ENCODE measurements at places on chromosomes 7 and 10.

DNA sequence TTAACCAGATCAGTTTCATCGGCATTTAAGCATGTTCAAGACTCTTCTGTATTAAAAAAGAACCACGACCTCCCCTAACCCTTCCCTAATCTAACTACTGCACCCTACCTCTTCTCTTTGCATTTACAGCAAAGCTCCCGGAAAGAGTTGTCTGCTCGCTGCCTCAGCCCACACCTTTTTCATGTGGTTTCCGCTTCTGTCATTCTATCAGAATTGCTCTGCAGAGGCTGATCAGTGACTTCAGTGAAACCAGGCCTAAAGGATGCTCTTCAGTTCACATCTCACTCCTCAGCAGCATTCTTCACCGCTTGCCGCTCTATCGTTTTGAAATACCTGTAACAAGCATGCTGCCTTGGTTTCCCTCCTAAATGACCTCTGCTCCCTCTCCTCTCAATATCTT is 160.9 kb downstream of the SDK1 start:
- no peak for DNase-seq

DNA sequence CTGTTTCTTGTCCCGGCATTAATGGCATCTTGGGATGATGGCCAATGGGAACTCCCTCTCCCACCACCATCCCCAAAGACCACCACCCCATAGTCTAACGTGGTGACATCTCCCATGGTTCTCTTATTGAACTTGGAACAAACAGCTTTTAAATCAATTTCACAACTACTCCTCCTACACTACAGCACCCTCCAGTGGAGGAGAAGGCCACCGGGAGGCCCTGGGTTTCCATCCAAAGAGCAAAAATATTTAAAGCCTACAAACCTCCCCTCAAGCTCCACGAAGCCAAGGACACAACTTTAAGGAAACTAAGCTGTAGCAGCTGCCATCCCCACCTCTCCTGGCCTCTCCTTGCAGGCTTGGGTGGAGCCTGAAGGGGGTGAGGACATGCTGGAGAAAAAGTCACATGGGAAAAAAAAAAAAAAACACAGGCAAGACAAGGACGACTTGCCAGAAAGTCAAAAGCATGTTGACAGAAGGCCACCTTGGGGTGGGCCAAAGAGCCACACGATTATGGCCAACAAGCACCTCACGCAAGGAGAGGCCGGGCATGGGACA is 94.0 kb upstream of the LANCL2 start:
- DNase-seq: no peak

GRCh38 chr10:96951954-96952353 is 119.9 kb downstream of the LCOR start:
- DNase-seq: no peak

- DNase-seq: no peak
These were observed 49.7 kb downstream of the ADCY1 start for GRCh38 chr7:45623740-45624391.

DNA sequence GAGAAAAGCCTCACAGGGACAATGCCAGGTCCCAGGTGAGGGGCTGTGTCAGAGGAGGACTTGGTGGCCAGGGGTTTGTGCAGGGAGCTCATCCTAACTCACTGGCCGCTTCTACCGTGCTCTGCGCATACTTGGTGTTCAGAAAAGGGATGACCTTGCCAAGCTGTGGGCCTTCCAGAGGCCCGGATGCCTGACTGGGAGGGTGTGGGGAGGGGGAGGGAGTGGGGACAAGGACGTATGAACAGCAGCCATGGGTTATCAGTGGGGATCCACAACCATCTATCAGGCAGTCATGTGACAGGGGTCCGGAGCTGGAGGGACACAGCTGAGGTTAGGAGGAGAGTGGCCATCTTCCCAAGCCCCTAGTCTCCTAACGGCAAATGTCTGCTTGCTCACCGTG is 6.2 kb downstream of the SFXN4 start:
- no peak for DNase-seq

- no peak for DNase-seq
These were observed 28.9 kb downstream of the PON1 start for GRCh38 chr7:95295397-95295796.

DNA sequence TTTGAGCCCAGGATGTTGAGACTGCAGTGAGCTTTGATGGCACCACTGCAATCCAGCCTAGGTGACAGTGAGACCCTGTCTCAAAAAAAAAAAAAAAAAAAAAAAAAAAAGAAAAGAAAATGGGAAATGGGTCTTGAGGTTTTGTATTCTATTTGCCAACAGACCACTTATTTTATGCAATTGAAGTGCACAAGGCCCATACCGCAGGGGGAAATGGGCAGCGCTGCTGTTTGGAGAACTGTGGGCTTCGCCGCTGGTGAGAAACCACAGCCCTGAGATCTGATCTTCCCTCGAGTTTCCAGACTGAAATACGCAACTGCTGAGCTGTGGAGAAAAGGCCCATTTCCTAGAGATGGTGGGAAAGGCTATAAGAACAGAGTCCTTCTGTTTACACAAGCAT is 512.0 kb downstream of the TCERG1L start:
- no peak for DNase-seq

GRCh38 chr10:44383749-44384600 is 922 bp downstream of the CXCL12 start:
- no peak for DNase-seq

- no peak for DNase-seq
These were observed 112.8 kb downstream of the SEMA3D start for GRCh38 chr7:85074016-85074415.

GRCh38 chr10:108975459-108976058 is 947.8 kb downstream of the XPNPEP1 start:
- DNase-seq: no peak

- no peak for DNase-seq
These were observed 43.5 kb downstream of the PRTFDC1 start for GRCh38 chr10:24908793-24909423.

GRCh38 chr7:91050677-91051076 is 213.6 kb upstream of the FZD1 start:
- no peak for DNase-seq

DNA sequence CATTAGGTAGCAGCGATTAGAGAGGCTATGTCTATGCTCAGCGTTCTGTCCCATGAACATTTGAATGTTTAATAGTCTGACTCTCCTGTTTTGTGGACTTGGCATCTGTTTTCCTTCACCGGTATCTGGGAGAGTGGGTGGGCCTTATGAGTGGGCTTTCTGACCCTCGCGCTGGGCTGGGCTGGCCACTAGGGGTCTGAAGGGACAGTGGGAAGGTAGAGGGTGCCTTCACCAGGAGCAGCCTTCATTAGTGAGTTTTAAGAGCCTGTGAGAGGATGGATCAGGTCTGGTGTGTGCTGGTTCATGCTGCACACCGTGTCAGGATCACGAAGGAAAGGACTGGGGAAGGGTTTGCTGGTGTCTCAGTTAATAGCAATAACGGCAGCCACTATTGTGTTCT is 33.4 kb downstream of the DCLRE1A start:
- DNase-seq: no peak

DNA sequence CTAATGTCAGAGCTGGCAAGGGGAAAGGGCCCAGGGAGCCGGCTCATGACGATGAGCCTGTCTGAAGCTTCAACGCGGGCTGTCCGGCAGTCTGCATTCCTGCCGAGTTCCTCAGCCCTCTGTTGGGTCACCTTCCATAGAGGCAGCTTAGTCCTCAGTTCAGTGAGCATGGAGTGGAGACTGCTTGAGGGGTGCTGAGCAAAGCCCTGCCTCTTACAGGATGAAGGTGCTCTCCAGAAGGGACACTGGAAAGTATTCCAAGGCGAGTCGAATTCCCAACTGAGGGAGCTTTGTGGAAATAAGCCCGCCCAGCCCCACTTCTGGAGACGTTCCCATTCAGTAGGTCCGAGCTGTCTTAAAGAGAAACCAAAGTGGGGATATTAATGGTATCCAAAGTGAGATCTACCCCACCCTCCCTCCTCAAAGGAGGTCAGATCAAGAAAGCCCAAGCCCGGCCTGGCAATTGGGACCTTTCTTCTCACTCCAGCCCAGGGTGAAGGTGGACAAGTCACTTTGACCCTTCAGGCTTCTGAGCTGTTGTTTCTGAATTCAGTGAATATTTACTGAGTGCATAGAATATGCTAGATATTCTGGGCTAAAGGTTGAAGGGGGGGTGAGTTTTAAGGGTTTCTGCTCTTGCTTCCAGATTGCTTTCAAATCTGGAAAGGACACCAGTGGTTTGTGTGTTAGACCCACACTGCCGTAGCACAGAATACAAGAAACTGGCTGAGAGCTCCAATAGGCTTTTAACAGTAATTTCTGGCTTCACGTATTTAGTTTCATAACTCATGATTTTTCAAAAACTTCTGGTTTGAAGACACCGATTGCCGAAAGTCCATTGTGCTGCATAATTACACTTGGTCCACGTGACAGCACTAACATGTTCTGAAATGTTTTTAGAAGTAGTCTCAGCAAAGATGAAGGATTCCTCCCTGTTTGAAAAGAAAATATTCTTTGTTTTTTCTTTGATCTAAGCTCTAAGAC is 3.5 kb downstream of the EGFR start:
- DNase-seq: no peak

GRCh38 chr10:11604865-11605650 is 6.4 kb downstream of the USP6NL start:
- DNase-seq: no peak

- no peak for DNase-seq
These were observed 689.4 kb downstream of the PARD3 start for GRCh38 chr10:34125702-34126101.

DNA sequence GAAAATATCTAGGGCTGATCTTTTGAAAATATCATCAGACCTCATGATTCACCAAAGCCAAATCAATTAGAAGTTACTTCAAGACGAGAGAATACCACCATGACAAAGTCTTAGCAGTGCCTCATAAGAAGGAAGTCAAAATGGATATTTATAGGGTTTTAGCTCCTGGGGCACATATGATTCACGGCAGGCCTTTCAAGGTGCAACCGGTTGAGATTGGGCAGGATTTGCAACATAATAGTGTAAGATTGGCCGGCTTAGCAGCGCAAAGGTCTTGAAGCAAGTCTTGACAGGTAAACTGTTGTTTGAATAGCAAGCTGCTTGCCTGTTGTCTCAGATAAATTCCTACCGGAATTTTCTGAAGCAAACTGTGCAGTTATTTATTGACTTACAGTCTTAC is 17.5 kb downstream of the ADRB1 start:
- no peak for DNase-seq

DNA sequence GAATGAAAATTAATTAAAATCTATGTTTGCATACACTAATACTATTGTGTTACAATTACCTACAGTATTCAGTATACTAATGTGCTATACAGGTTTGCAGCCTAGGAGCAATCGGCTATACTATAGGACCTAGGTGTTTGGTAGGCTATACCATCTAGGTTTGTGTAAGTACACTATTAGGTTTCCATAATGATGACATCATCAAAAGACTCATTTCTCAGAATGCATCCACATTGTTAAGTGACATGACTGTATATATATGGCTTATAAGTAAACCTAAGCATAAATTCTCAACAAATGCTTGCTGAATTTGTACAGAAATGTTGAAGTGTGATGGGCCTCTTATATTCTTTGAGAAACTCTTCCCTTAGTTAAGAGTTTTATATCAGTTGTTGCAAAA is 206.5 kb upstream of the ZWINT start:
- DNase-seq: no peak

DNA sequence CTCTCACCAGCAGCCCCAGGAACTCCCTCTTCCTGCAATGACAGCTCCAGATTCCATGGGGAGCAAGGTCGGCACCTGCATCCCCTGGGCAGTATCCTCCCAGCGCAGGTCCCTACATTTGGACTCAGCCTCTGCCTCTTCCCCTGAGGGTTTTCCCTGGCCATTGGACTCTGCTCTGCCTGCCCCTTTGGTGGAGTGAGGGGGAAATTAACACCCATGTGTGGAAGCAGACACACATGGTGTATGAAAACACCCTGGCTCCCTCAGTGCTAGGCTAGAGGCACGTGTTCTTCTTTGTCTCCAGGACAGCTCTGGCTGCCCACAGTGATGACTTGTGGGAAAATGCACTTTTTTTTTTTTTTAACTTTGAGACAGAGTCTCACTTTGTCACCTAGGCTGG is 8.4 kb downstream of the PRF1 start:
- DNase-seq: no peak

- DNase-seq: no peak
These were observed 12.5 kb downstream of the PDLIM1 start for GRCh38 chr10:95278061-95278988.

DNA sequence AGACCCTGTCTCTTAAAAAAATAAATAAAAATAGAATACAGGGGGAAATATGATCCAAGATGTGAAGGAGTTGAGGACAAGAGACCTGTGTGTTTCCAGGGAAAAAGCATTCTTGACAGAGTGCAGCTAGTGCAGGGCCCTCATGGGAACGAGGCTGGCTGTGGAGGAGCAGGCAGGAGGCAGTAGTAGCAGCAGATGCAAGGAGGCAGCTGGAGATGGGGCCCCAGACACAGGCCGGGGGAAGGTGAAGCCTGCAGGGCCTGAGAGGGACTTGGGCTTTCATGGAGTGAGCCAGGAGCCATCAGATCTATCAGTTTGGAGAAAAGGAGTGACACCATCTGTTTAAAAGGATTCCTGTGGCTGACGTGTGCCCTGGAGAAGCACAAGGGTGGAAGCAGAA is 71.4 kb upstream of the ZNF438 start:
- no peak for DNase-seq

DNA sequence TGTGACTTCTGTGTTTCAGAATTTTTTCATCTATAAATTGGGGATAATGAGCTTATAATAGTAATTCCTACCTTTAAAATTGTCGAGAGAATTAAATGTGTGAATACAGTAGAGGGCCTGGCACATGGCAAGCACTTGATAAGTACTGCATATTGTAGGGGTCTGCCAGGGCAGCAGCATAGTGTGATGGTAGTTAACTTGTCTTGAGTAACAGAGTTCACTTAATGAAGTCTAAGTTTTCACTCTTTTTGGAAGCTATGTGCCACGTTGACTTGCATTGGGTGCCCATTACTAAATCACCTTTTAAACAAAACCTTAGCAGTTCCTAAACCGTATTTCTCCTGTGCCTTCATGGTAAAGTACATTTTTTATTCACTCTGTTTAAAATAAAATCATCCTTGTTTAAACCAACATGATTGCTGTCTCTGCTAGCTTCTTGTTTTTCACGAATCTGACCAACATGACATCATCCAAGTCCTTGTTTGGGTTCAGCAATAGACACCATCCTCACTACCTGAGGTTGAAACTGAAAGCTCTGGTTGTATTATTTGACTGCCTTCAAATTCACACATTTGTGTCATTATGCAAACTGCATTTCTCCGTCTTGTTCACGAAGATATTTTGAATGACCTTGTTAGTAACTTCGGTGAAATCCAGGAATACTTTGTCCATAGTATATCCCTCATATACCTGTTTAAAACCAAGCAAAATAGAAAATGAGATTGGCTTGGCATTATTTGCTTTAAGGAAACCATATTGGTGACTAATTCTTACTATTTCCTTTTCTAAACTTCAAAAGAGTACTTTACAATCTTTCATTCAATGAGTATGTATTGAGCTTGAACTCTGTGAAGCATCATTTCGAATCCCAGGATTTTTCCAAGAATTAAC is 340.2 kb downstream of the SUGCT start:
- DNase-seq: no peak
